ENCODE measurements at places on chromosomes 7 and 10.

DNA sequence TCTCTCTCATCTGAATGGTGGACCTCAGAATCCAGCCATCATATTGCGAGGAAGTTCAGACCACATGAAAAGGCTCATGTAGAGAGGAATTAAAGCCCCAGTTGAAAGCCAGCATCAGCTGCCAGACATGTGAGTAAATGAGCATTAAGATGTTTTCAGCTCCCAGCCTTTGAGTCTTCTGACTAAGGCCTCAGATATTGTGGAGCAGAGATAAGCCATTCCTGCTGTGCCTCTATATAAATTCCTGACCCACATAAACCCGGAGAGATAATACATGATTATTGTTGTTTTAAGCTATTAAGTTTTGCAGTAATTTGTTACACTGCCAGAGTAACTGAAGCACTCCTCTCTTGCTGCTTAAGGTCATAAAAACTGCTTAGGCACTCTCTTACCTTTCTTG lies 14.6 kb downstream of the FAM149B1 start:
- DNase-seq, result no peak

DNA sequence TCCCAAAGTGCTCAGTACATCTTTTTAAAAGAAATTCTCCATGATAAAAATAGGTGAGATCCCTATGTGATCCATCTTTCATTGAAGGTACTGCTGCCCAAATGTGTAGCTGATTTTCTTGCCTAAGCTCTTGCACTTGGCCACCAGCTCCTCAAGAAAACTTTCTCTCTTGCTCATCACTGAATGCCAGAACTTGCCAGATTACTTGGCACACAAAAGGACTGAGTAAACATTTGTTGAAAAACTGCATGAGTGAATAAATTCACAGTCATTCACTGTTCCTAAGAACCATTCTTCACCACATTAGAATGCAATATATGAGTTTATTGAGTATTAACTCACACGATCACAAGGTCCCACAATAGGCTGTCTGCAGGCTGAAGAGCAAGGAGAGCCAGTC lies 99.9 kb downstream of the TRIL start:
- DNase-seq, result no peak

GRCh38 chr7:50543776-50544442 lies 21.3 kb downstream of the DDC start:
- no peak for DNase-seq

DNA sequence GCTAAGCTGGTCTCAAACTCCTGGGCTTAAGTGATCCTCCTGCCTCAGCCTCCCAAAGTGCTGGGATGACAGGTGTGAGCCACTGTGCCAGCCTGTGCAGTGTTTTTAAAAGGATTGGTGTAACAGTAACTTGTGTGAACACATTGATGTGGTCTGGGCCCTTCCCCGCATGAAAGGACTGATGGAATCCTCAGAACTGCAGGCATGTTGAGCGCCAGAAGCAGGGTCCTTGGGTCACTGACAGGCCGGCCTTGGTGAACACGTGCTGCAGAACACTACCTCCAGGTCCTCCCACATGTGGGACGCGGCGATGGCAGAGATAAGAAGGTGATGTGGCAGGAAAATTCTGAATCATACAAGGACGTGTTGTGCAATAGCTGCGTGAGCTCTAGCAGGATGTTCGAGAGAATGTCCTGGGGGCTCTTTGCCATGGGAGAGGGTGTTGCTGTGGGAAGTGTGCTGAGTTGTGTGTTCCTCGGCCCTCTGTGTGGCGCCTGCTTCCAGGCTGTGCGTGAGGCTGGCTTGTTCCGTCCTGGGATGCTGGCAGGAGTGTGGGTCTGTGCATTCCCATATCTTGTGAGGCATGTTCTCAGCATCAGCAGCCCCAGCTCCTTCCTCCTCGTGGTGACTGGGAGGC lies 68.2 kb downstream of the DNAJB6 start:
- no peak for DNase-seq

GRCh38 chr10:71323407-71323806 lies 4.3 kb downstream of the SLC29A3 start:
- DNase-seq, result no peak

DNA sequence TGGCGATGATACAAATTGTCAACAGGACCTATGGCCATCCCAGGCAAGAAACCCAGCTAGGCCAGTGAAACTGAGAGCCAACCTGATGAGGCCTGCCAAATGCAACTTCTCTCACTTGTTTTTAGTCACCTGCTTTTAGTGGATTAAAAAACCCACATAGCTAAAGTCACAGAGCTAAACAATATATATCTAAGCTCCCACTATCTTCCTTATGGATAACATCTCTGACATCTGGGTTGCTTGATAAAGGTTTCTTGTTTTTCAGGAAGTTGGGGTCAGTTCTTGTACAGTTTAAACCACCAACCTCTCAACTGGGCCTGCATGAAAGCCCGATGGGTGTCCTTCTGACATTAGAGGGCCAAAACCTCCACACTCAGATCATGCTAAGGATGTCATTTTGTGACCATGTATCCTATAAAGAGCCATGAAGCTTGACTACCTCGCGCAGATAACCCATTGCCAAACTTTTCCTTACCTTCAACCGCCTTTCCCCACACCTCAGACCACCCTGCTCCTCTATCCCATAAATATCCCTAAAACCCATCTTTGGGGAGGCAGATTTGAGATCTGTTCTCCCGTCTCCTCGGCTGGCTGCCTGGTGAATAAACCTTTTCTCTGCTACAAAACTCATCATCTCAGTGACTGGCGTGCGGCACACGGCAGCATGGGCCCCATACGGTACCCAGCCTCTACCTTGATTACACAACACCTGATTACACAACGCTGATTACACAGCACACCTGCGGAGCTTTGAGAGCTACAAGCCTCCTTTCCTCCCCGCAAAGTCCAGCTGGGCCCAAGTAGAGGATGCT lies 797 bp upstream of the STMP1 start:
- DNase-seq, result no peak

- DNase-seq, result no peak
These were observed 80.4 kb upstream of the NRP1 start for GRCh38 chr10:33414841-33415240.

- no peak for DNase-seq
These were observed 89.1 kb downstream of the CUX1 start for GRCh38 chr7:101906291-101907240.

DNA sequence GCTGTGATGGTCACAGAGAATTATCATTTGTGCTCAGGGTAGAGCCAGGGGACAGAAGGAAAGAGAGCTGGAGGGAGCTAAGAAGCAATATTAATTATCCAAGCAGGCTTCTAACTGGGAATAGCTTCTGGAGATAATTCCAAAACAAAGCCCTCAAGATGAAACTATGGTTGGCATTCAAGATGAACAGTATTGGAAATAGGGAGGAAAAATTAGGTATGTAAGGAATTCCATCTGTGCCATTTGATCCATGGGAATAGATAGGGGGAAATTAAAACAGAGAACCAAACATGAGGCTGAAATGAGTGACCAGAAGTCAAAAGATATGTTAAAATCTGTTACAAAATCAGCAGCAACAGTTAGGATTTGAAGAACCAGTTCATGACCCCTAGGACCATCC lies 75.3 kb downstream of the NDUFB2 start:
- no peak for DNase-seq

- no peak for DNase-seq
These were observed 539.4 kb upstream of the MGMT start for GRCh38 chr10:128927497-128928161.

DNA sequence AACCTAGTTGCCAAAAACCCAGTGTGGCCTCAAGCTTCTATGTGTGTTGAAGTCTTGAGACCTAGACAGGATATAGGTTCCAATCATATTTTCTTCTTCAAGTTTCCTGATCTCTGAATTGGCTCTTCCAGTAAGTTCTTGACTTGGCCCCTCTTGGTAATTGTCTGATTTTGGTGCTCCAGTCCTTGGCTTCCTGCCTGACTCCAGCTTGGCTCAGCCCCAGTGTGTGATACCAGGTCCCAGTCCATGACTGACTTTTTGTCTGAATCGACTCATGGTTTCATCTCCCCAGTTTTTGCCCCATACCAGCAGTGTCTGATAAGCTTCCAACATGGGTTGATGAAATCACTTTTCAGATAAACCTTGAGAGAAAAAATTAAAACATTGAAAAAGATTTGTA lies 72.3 kb downstream of the FAS start:
- no peak for DNase-seq

GRCh38 chr10:75754096-75754831 lies 322.8 kb downstream of the LRMDA start:
- DNase-seq, result no peak

- no peak for DNase-seq
These were observed 19.6 kb downstream of the PTPRE start for GRCh38 chr10:127926455-127926854.

- peak; percentile 29 for DNase-seq
These were observed 71.4 kb downstream of the FGFR2 start for GRCh38 chr10:121526801-121527221.

- no peak for DNase-seq
These were observed 47.5 kb upstream of the ANTXRL start for GRCh38 chr10:46239247-46239646.

DNA sequence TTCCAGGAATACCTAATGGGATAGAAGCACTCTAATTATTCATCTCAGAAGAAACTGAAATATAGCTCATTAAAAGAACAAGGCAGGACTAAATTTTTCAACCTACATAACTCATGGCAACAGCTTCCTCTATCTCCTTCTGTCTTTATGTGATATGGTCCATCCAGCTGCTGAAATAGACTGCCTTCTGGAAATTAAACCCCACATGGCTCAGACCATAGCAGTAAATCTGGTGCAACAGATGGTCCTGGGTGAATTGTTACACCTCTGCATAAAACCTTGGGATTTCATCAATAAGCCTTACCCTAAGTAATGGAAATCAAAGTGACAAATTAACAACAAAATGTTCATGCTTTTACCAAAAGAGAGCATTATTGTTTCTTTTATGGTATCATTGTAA lies 205.6 kb upstream of the CSTF2T start:
- no peak for DNase-seq

GRCh38 chr7:81420526-81421226 lies 349.2 kb downstream of the HGF start:
- DNase-seq, result no peak

- DNase-seq, result no peak
These were observed 38.5 kb upstream of the MSMB start for GRCh38 chr10:46084321-46085165.

DNA sequence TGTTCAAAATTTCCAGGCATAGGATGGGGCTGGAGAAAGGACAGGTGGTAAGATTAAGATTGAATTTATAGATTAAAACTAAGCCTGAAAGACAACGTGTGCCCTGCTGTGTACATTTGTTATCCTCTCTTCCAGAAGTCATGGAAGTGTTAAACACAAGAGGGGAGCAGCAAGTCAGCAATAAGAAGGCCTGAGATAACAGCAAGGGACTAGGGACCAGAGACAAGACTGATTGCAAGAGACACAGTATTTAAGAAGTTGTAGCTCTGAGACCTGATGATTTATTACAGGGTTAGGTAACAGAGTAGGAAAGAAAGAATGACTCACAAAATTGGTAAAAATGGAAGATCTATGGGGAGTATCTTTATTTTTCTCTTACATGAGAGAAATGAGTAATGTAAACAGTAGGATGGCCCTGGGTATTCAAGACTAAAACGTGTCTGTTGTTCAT lies 55.7 kb upstream of the COL1A2 start:
- DNase-seq, result no peak

DNA sequence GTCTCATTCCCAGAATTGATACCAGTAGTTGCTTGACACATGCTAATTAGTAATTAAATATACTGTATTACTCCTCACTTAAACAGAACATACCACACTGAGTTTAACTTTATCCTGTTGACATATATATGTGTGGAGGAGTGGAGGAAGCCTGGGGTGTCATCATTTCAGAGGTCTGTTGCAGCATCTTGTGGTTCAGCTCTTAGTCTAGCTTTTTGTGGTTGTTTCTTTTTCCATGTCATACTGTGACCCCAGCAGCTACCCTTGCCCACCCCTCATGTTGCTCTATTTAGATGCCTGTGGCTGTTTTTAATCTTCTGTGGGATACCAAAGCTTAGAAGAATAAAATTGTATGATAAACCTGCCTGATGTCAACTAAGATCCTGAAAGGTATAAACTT lies 875.4 kb downstream of the LRMDA start:
- DNase-seq, result no peak

All from nephron progenitor cell (in vitro differentiated cells).